ENCODE measurements at places on chromosomes 12 and 14. TPM values are rescaled to one million over a fixed set of nuclear protein-coding genes. Genes with fewer than 3 reads are reported as not detected.

Gene CCDC175
- total RNA-seq: not detected

Gene PTHLH
- total RNA-seq: not detected

Gene RD3L
- not detected for total RNA-seq

Gene PEX5
- 31.2 TPM for total RNA-seq

Gene GALNT16
- not detected for total RNA-seq

Gene RNASE1
- total RNA-seq: 10.3 TPM

Gene TBX3
- not detected for total RNA-seq

Gene DLGAP5
- total RNA-seq: not detected

Gene KRT74
- 0.26 TPM for total RNA-seq

Gene OR6S1
- not detected for total RNA-seq

Gene DAAM1
- total RNA-seq: 18.1 TPM

Gene INSM2
- total RNA-seq: not detected

Gene OTX2
- not detected for total RNA-seq

Gene RND1
- 3.9 TPM for total RNA-seq

Gene RIMBP2
- not detected for total RNA-seq

Gene SERPINA9
- not detected for total RNA-seq

Gene ABCC9
- total RNA-seq: not detected

Gene ESRRB
- 0.23 TPM for total RNA-seq

Gene AMHR2
- not detected for total RNA-seq

Gene GPR84
- total RNA-seq: not detected

Data from naive thymus-derived CD8-positive, alpha-beta T cell (primary cell).